ENCODE measurements at places on chromosomes 1 and 21. TPM values are rescaled to one million over a fixed set of nuclear protein-coding genes. Genes with fewer than 3 reads are reported as not detected.

CELA3A gene
- not detected for total RNA-seq

C4BPA gene
- total RNA-seq: not detected

MPL gene
- total RNA-seq: not detected

DNA sequence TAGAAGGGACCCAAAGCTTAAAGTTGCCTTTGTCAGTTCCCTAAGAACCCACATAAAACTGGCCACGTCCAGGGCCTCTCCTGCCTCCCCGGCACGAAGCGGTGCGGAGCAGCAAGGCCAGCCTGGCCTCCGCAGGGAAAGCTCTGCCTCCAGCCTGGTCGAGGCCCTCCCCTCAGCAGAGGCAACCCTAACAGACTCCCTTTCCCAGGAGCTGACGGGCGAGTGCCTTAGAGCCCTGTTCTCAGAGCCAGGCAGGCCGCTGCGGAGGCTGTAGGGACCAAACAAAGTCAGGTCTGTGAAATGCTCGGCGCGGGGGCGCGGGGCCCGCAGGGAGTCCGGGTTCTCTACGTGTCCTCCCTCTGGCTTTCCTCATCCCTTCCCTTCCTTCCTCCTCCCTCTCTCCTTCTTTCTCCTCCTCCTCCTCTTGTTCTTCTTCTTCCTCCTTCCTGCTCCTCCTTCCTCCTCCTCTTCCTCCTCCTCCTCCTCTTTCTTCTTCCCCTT lies 40.7 kb downstream of the RIPK4 start:
- H3K4me1 ChIP-seq: no peaks in the 10 kb centered on the region
- no peaks in the 10 kb centered on the region for H3K27me3 ChIP-seq
- H3K4me3 ChIP-seq: no peak overlapping the region
- H3K36me3 ChIP-seq: no peaks in the 10 kb centered on the region
- DNase-seq: no peak
- no peak overlapping the region for H3K27ac ChIP-seq

DNA sequence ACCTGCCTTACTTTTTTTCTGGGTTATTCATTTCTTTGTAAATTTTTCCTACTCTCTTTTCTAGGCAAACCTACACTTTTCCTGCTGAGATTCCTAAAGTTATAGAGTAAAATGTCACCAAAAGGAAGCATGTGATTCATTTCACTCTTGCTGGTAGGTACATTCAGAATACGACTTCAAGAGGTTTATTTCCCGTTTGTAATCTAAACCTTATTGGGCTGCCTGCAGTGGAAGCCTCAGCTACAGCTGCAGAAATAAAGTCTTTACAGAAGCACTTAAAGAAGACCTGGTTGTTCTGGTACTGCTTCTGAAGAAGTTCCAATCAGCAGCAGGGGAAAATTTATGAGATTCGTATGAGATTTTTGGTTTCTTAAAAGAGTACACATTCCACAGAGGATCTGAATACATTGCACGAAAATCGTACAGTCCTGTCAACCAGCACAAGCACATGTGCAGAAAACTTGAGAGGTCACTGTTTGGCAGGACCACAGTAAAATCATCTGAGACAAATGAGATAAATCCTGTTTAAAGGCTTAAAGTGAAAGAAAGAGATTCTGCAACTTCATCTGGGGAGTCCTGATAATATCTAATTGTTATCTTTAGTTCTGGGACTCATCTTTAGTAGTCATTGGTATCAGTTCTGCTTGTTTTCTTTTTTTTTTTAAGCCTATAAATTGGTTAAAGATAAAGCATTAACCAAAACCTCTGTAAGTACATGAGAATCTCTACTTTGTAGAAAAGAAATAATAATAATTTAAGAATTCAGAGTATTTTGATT lies 109.9 kb upstream of the ADGRL2 start:
- H3K4me3 ChIP-seq: no peak overlapping the region
- no peak for DNase-seq
- no peaks in the 10 kb centered on the region for H3K4me1 ChIP-seq
- H3K36me3 ChIP-seq: no peaks in the 10 kb centered on the region
- no peaks in the 10 kb centered on the region for H3K27me3 ChIP-seq

DNA sequence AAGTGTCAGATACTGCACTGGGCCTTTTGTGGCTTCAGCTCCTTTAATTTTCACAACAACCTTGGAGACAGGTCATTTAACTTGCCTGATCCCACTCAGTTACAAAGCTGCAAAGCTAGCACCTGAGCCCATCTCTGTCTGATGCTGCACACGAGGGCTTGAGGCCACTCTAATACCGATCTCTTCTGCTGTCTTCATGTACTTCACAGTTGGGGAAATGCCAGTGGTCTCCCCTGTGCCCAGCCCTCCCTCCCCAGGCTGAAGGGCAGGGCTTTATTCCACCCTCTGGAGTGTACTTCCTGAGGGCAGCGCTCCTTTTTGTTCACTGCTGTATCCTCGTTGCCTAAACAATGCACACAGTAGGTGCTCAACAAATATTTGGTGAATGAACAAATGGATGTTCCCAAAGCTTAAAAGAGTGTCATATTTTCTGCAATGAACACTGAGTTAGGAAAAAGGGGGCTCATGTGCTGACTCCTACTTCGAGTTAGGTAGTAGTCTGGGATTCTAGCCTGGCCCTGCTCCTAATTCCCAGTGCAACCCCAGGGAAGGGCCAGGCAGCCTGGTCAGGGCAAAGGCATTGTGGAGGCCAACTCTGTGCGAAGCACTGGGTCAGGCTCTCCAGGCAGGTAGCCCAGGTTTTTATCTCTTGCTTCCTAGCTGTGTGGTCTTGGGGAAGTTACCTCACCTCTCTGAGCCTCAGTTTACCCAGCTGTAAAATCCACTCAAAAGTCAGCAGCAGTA lies 1.1 kb downstream of the TMCO4 start:
- H3K36me3 ChIP-seq: no peaks in the 10 kb centered on the region
- peak overlapping the region; percentile 89 for H3K27ac ChIP-seq
- no peak for DNase-seq
- H3K4me1 ChIP-seq: no peaks in the 10 kb centered on the region
- H3K4me3 ChIP-seq: peak overlapping the region; percentile 71

DNA sequence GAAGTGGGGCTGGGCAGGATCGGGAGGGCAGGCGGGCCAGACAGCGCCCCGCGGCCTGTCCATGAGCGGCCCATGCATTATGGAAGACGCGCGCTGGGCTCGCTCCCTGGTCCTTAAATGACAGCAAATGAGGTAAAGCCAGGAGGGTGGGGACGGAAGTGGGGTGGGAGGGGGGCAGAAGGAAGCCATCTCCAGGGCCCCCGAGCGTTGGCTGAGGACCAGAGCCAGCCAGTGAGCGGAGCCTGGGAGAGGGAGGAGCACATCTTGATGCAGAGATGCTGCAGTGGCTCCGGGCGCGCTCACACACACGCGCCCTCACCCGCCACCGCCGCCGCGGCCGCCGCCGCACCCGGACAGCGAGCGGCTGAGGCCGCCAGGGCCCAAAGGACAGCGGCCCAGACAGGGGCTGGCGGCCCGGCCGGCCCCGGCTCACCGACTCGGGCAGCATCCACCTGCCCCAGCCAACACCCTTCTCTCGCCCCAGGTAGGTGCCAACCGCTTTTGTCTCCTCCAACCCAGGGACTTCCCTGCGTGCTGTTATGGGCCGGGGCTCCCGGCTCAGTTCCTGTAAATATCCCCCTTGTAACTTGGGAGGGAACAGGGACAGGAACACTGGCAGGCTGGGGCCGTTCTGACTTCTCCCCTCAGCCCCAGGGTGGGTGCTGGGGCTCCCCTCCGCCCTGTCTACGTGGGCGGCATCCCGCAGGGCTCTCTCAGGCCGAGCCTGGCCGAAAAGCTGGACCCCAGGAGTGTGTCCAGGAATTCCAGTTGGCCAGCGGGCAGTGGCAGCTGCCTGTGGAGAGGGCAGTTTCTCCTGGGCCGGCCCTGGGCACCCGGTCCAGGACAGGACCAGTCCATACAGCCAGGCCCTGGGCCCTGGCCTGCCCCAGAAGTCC lies at the start of gene CNTN2:
Gene CNTN2 (plus strand): TSS at position 302 of the 896 bp plus-strand sequence. CDS start 9,974 bp downstream, outside the sequence.
- H3K27me3 ChIP-seq: no peaks in the 10 kb centered on the region
- no peaks in the 10 kb centered on the region for H3K4me1 ChIP-seq
- no peak for DNase-seq
- H3K36me3 ChIP-seq: no peaks in the 10 kb centered on the region

DNA sequence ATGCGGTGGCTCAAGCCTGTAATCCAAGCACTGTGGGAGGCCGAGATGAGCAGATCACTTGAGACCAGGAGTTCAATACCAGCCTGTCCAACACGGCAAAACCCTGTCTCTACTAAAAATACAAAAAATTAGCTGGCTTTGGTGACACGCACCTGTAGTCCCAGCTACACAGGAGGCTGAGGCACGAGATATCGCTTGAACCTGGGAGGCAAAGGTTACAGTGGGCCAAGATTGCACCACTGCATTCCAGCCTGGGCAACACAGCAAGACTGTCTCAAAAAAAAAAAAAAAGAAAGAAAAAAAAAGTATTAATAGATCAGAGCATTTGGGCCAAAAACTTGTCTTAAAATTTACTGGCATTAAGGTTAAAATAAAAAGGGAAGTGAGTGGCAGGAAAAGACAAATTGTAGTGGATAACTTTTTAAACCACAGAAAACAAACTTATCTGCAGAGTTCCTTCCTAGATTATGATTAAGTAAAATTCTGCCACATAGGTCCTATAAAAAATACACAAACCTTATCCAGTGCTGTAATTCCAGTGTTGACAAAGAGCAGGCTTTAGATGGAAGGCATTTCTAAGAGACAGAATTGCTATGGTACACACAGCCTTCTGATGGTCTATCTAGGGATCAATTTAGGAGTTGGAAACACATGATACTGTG lies 53.3 kb downstream of the EIF4G3 start:
- H3K4me3 ChIP-seq: no peak overlapping the region
- H3K27me3 ChIP-seq: no peaks in the 10 kb centered on the region
- no peak for DNase-seq

GRCh38 chr1:46429436-46429835 lies 35.3 kb downstream of the FAAH start:
- H3K27me3 ChIP-seq: no peaks in the 10 kb centered on the region
- H3K36me3 ChIP-seq: no peaks in the 10 kb centered on the region
- no peaks in the 10 kb centered on the region for H3K4me1 ChIP-seq
- no peak overlapping the region for H3K4me3 ChIP-seq
- no peak overlapping the region for H3K27ac ChIP-seq

GRCh38 chr1:6145864-6146410 lies 34.2 kb downstream of the CHD5 start:
- no peaks in the 10 kb centered on the region for H3K4me1 ChIP-seq
- no peak overlapping the region for H3K4me3 ChIP-seq
- no peaks in the 10 kb centered on the region for H3K36me3 ChIP-seq
- H3K27ac ChIP-seq: no peak overlapping the region
- no peaks in the 10 kb centered on the region for H3K27me3 ChIP-seq

DNA sequence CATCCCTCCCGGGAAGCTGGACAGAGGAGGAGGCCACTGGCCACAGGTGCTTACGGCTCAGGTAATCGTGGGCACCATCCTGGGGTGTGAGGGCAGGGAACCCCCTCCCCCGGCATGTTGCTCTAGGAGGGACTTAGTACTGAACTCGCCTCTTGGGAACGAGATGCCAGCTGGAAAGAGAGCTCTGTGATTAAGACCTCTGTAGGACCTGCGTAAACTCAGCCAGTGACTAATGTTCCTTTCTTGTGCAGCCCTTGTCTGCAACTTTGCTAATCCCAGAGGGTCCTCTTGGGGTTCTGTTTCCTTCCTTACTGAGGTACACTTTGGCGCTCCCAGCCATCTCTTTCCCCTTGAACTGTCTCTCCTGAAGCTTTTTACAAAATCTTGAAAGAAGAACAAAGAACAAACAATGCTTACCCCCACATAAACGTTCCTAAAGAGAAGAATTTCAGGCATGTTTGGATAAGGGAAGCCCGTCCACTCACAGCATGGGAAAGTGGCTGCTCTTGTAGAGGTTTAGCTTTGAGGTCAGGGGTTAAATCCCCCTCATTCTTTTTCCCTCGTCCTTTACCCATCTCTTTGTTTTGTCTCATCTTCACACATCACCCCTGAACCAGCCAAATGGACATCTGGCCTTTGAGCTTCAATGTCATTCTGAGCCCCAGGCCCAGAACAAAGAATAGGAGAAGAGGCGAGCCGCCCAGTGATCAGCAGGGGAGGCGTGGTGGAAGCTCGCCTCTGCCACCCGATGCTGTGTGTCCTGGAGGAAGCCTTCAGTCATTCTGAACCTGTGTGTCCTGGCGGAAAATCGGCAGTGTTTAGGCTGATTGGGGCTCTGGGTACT lies 37.4 kb downstream of the CITED4 start:
- DNase-seq: no peak
- no peaks in the 10 kb centered on the region for H3K36me3 ChIP-seq
- H3K4me1 ChIP-seq: no peaks in the 10 kb centered on the region
- H3K27ac ChIP-seq: no peak overlapping the region

GRCh38 chr1:59046730-59047157 lies 250.2 kb upstream of the FGGY start:
- DNase-seq: no peak
- no peaks in the 10 kb centered on the region for H3K27me3 ChIP-seq

GRCh38 chr1:10860218-10860617 lies 63.8 kb upstream of the CASZ1 start:
- H3K4me1 ChIP-seq: no peaks in the 10 kb centered on the region
- H3K4me3 ChIP-seq: no peak overlapping the region
- no peak for DNase-seq
- H3K36me3 ChIP-seq: no peaks in the 10 kb centered on the region
- no peaks in the 10 kb centered on the region for H3K27me3 ChIP-seq
- H3K27ac ChIP-seq: no peak overlapping the region

GRCh38 chr1:50155541-50155940 lies 46.8 kb downstream of the ELAVL4 start:
- no peaks in the 10 kb centered on the region for H3K27me3 ChIP-seq
- H3K27ac ChIP-seq: no peak overlapping the region
- no peaks in the 10 kb centered on the region for H3K4me1 ChIP-seq
- no peak for DNase-seq

DNA sequence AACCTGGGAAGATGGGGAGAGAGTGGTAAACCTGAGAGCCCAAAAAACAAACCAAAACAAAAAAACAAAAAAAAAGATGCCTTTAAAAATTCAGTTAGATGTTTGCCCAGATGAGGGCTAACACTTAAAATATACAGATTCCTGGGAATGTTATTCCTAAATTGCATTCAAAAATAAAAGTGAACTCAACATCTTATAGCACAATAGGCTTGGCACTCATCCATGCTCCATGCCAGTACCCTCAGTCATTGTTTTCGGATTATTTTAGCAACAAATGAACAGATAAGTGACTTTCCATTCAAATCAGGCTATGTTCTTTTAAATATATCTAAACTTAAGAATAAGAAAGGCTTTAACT lies 3.7 kb downstream of the ATP1A1 start:
- H3K27ac ChIP-seq: peak overlapping the region; percentile 90
- H3K4me1 ChIP-seq: peaks cover 9% of the 10 kb centered on the region
- H3K4me3 ChIP-seq: no peak overlapping the region
- H3K36me3 ChIP-seq: no peaks in the 10 kb centered on the region
- no peak for DNase-seq
- no peaks in the 10 kb centered on the region for H3K27me3 ChIP-seq

DNA sequence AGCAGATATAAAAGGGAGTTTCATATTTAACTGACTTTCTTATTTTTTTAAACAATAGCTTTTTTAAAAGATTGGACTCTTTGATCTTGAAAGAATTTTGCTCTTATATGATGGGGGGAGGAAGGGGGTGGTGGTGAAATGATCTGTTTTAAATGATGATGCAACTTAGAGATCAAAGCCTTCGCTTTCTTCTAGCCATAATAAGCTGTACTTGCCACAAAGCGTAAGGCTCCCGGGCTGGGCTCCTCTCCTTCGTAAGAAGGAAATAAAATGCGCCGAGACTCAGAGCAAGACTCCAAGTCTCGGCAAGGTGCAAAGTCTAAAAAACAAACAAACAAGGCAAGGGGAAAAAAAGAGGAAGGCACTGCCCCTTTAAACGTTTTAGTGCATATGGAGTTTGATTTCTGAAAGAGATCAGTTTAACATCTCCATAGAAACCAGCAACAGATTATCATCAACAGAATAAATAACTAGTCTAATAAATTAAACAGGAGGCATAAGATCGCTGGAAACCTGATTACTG lies 3.3 kb downstream of the CASZ1 start:
- H3K36me3 ChIP-seq: no peaks in the 10 kb centered on the region
- peak overlapping the region; percentile 37 for H3K4me3 ChIP-seq
- no peak for DNase-seq
- no peaks in the 10 kb centered on the region for H3K27me3 ChIP-seq
- no peaks in the 10 kb centered on the region for H3K4me1 ChIP-seq
- peak overlapping the region; percentile 75 for H3K27ac ChIP-seq
